ENCODE measurements at places on chromosomes 13 and 19.

DNA sequence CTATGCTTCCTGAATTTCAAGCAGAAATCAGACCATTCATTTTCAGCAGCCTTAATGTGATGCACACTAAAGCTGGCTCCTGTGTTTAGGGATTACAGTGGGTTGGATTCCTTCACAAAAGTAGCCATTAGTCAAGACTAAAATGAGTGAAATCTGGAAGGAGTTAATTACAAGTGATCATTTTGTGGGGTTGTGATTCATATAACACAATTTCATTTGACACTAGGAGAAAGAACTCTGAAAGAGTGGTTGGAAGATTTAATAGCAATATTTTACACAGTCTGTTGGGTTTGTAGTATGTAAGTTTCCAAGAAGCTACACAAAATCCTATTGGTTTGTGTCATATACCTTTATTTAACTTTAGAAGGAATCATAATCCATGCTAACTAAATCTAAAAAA is 236.9 kb downstream of the DCT start:
- no peak for DNase-seq

- no peak for DNase-seq
These were observed 532.7 kb downstream of the RFC3 start for GRCh38 chr13:34350671-34351070.

- DNase-seq = peak; percentile 30
These were observed 19.4 kb downstream of the CEACAM21 start for GRCh38 chr19:41595258-41595889.

DNA sequence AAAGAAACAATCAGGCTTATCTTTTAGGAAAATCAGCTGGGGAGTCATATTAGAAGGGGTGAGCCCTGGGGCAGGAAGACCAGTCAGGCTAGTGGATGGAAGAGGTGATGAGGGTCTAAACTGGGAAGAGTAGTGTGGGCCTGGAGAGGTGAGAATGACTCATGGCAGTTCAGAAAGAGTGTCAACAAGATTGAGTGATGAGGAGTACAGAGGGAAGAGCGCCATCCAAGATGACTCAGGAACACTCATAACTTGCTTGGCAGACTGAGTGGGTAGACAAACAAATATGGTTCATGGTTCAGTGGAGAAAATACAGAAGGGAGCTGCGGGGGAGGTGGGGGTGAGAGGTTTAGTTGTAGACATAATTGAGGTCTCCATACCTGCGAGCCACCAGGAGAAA is 17.3 kb upstream of the CLDN10 start:
- no peak for DNase-seq

- DNase-seq = no peak
These were observed 8.0 kb downstream of the ATP4A start for GRCh38 chr19:35555301-35556005.

DNA sequence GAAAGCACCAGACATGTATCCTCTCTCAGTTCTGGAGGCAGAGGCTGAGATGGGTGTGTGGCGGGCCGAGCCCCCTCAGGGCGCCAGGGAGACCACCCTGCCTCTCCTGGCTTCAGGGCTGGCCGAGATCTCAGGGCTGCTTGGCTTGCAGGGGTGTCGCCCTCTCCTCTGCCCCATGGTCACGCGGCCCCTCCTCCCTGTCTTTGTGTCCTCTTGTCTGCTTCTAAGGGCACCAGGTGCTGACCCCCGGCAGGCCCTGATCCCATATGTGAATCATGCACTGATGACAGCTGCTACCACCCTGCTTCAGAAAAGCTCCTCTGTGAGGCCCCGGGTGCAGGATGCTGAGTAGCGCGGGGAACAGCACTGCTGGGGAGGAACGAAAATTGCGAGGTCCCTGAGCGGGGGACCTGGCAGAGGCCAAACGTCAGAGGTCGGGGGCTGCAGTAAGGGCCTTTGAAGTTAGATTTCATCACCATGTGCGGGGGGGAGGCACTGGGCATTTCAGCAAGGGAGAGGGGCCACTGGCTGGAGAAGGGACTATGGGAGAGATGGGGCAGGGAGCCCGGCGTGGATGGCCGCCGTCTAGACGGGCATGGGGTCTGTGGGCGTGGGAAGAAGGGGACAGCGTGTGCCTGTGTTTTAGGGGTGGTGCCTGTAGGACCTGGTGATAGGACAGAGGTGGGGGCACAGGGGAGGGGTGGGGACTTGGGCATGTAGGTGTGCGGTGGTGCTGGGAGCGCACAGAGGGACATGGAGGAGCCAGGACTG is 125.2 kb downstream of the KDM4B start:
- DNase-seq = no peak
